ENCODE measurements at places on chromosomes 7 and 10. TPM values are rescaled to one million over a fixed set of nuclear protein-coding genes. Genes with fewer than 3 reads are reported as not detected.

The LUC7L2 gene
- 58.3 TPM for total RNA-seq

The LRRN3 gene
- 1.7 TPM for total RNA-seq

The FOXI2 gene
- not detected for total RNA-seq

The AP1S1 gene
- 124 TPM for total RNA-seq

The PDZD8 gene
- 34.0 TPM for total RNA-seq
